ENCODE measurements at places on chromosomes 12 and 14.

GRCh38 chr14:39318574-39318973 is 84.9 kb downstream of the MIA2 start:
- H3K4me1 ChIP-seq: no peaks in the 10 kb centered on the region
- no peaks in the 10 kb centered on the region for H3K36me3 ChIP-seq
- DNase-seq: no peak
- H3K27me3 ChIP-seq: no peaks in the 10 kb centered on the region
- H3K27ac ChIP-seq: no peak overlapping the region

GRCh38 chr12:2364631-2365051 is 311.9 kb downstream of the CACNA1C start:
- H3K4me3 ChIP-seq: no peak overlapping the region
- no peaks in the 10 kb centered on the region for H3K27me3 ChIP-seq
- H3K27ac ChIP-seq: no peak overlapping the region
- peaks cover 11% of the 10 kb centered on the region for H3K4me1 ChIP-seq
- no peak for DNase-seq

- H3K4me3 ChIP-seq: no peak overlapping the region
- H3K27ac ChIP-seq: no peak overlapping the region
- DNase-seq: no peak
- H3K27me3 ChIP-seq: no peaks in the 10 kb centered on the region
- no peaks in the 10 kb centered on the region for H3K4me1 ChIP-seq
- H3K36me3 ChIP-seq: no peaks in the 10 kb centered on the region
Measured at GRCh38 chr14:89422181-89422951, 5.3 kb upstream of the FOXN3 start.

DNA sequence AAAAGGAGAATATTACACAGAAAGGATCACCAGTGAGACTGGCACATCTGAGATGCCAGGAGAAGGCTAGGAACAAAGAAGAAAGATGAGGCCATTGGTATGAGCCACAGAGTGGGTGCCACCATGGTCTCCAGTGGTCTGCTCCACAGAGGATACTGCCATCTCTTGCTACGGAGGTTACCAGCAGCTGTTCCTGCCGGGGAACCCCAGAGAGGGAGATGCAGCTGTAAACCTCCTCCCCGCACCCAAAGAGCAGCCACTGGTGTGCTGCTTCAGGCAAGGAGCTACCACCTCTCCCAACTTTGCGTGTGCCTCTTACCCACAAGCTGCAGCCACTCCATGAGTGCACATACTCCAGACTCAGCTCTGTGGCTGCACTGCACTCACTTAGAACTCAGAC is 201.5 kb upstream of the RTL1 start:
- no peak overlapping the region for H3K27ac ChIP-seq
- no peak for DNase-seq
- H3K36me3 ChIP-seq: no peaks in the 10 kb centered on the region

- no peak for DNase-seq
- no peak overlapping the region for H3K4me3 ChIP-seq
- no peaks in the 10 kb centered on the region for H3K27me3 ChIP-seq
- H3K36me3 ChIP-seq: no peaks in the 10 kb centered on the region
- no peak overlapping the region for H3K27ac ChIP-seq
- H3K4me1 ChIP-seq: no peaks in the 10 kb centered on the region
Measured at GRCh38 chr14:61841145-61841544, 78.9 kb downstream of the SNAPC1 start.

- H3K27ac ChIP-seq: no peak overlapping the region
- no peaks in the 10 kb centered on the region for H3K4me1 ChIP-seq
- no peaks in the 10 kb centered on the region for H3K27me3 ChIP-seq
- H3K36me3 ChIP-seq: no peaks in the 10 kb centered on the region
- no peak for DNase-seq
Measured at GRCh38 chr12:97003276-97003675, 96.2 kb downstream of the NEDD1 start.

- no peaks in the 10 kb centered on the region for H3K36me3 ChIP-seq
- DNase-seq: no peak
- no peaks in the 10 kb centered on the region for H3K27me3 ChIP-seq
- H3K4me1 ChIP-seq: no peaks in the 10 kb centered on the region
- no peak overlapping the region for H3K27ac ChIP-seq
- H3K4me3 ChIP-seq: no peak overlapping the region
Measured at GRCh38 chr14:72745991-72746980, 147.6 kb downstream of the DPF3 start.

DNA sequence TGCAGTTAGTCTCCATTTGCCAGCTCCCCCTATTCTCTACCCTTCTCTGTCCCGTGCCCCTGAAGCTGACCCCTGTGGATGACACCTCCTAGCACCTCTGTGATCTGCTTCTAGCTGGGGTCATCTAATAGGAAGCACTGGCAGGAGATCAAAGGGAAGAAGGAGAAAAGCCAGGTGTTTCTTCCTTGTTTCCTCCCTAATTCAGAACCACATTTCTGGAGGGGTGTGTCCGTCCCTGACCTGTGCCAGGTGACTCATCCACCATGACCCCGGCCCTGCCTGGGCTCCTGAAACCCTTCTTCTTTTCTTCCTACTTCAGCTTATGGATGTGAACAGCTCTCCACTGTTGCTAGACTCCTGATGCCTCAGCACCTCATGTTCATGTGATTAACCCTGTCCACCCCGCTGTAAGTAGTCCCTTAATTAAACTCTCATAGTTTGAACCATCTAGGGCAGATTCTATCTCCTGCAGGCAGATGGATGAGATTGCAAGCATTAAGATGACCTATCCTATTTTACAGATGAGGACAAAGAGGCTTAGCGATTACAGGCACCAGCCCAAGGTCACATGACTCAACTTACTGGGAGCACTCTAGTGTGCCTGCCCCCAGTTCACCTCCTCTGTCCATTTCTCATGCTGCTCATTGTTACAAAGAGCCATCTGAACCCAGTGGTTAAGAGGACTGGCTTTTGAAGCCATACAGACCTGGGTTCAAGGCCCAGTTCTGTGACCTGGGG is 770.5 kb downstream of the MED13L start:
- peaks cover 6% of the 10 kb centered on the region for H3K4me1 ChIP-seq
- peaks cover 20% of the 10 kb centered on the region for H3K27me3 ChIP-seq
- no peaks in the 10 kb centered on the region for H3K36me3 ChIP-seq
- H3K4me3 ChIP-seq: no peak overlapping the region

- H3K36me3 ChIP-seq: no peaks in the 10 kb centered on the region
- no peaks in the 10 kb centered on the region for H3K4me1 ChIP-seq
- no peak overlapping the region for H3K27ac ChIP-seq
- H3K4me3 ChIP-seq: no peak overlapping the region
- no peak for DNase-seq
Measured at GRCh38 chr14:79201564-79202207, 1009.6 kb downstream of the DIO2 start.

DNA sequence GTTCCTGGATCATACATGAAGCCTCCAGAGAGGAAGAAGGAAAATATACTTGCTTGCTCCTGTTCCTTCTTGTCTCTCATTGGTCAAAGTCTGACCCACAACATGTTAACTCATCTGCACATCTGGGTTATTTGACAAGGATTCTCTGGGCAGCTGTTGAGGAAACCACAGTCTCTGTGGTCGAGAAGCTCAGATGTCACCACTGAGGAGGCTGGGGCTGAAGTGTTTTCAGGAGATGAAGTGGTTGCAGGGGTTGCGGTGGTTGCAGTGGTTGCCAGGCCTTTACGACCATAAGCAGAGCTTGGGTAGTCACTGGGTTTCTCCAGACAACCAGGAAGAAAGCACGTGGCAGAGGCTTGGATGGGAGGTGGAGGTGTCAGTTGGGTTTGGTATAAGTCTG is 265.0 kb upstream of the LRIG3 start:
- H3K27ac ChIP-seq: peak overlapping the region; percentile 59
- no peaks in the 10 kb centered on the region for H3K36me3 ChIP-seq
- H3K27me3 ChIP-seq: no peaks in the 10 kb centered on the region
- peak; percentile 92 for DNase-seq
- peaks cover 29% of the 10 kb centered on the region for H3K4me1 ChIP-seq

DNA sequence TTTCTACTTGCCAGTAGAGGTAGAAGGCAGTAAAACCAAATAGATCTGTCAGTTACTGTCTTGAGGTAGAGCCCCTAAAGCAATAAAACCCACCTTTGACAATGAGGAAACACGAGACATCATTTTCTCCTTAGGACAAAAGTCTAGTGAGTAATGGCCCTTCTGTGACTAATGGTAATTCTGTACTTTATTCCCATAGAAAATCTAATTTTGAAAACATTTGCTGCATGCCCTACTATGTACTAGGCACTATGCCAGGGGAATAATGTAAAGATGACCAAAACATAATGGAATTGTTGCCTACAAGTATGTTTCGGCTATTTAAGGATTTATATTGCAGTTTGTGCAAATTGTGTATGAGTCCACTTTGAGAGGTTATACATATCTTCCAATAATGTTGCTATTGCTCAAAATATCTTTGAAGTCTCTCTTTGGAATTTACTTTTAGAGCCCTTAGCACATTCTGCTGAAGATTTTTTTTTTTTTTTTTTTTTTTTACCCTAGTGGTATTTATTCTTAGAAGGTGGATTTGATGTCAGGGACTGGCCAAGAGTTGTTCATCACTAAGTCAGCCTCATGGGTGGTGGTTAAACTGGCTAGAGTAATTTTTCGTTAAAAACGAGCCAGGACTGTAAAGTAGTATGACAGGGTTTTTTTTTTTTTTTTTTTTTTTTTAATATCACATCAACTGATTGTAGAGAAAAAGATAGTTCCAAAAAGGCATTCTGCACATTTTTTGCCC is 109.7 kb downstream of the CRADD start:
- 0 out of 2 replicates have a peak, but pooled peaks cover 4% of the 10 kb centered on the region for H3K4me1 ChIP-seq
- DNase-seq: no peak
- H3K27ac ChIP-seq: no peak overlapping the region

DNA sequence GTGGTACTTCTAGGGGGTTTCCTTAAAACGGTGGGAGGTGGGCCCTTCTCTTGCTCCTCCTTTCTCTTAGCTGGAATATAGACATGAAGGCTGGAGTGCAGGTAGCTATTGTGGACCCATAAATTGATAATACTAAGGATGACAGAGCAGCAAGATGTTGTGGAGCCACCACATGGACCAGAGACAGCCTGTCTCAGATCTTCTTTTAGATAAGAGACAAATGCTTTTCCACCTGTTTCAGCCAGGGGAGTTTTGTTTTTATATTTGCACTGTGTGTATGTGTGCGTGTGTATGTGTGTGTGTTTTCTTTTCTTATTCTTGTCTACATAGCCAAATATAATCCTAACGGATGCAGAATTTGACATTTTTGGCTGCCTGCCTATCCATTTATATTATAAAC is 62.9 kb upstream of the HIF1A start:
- no peak for DNase-seq
- H3K4me1 ChIP-seq: no peaks in the 10 kb centered on the region
- no peaks in the 10 kb centered on the region for H3K27me3 ChIP-seq
- H3K36me3 ChIP-seq: no peaks in the 10 kb centered on the region
- H3K27ac ChIP-seq: no peak overlapping the region

DNA sequence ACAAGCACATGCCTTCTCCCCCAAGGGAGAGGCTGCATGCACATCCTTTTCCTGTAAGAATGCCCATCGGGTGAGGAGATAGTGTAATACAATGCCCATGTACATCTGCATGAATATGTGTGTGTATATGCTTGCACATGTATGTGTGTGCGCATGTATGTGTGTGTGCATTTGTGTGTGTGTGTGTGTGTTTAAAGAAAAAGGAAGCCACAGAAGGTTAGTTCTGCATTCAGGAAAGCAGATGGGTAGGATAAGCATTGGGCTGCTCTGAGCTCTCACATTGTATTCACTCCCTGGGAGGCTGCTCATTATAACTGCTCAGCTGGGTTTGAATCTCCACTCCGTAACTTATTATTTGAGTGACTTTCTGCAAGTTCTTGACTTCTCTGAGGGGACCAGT is 74.3 kb downstream of the GALNT8 start:
- DNase-seq: no peak
- no peak overlapping the region for H3K4me3 ChIP-seq
- H3K27ac ChIP-seq: no peak overlapping the region
- no peaks in the 10 kb centered on the region for H3K27me3 ChIP-seq

- peak; percentile 19 for DNase-seq
- H3K4me3 ChIP-seq: peak overlapping the region; percentile 96
- peak overlapping the region; percentile 90 for H3K27ac ChIP-seq
- peaks cover 19% of the 10 kb centered on the region for H3K4me1 ChIP-seq
Measured at GRCh38 chr12:76029982-76030340, 1.6 kb downstream of the PHLDA1 start.

DNA sequence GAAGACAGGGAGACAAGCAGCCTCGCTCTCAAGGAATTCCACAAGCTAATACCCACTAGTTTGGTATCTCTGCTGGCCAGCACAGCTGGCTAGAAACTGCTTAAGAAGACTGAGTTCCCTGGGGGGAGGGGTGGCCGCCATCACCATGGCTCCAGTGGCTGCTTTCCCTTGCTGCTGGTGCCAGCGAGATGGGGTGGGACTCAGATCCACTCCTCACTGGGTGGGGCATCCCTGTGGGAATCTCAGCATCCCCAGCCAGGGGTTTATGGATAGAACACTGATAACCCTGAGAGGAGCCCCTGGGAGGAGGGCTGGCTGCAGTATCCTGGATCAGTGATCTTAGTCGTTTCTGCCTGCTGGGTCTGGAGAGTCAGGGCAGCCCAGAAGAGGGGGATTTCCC is 170.6 kb upstream of the MDGA2 start:
- DNase-seq: no peak
- H3K4me1 ChIP-seq: no peaks in the 10 kb centered on the region
- H3K27me3 ChIP-seq: no peaks in the 10 kb centered on the region
- H3K4me3 ChIP-seq: no peak overlapping the region
- no peaks in the 10 kb centered on the region for H3K36me3 ChIP-seq
- no peak overlapping the region for H3K27ac ChIP-seq

GRCh38 chr12:12943586-12944260 is 8.2 kb downstream of the GPRC5D start:
- no peak overlapping the region for H3K4me3 ChIP-seq
- H3K27ac ChIP-seq: no peak overlapping the region
- no peaks in the 10 kb centered on the region for H3K27me3 ChIP-seq
- H3K4me1 ChIP-seq: peaks cover 30% of the 10 kb centered on the region
- no peak for DNase-seq

GRCh38 chr12:121576851-121577391 is 3.9 kb downstream of the KDM2B start:
- DNase-seq: no peak
- H3K27me3 ChIP-seq: no peaks in the 10 kb centered on the region
- no peak overlapping the region for H3K4me3 ChIP-seq
- no peak overlapping the region for H3K27ac ChIP-seq
- H3K4me1 ChIP-seq: no peaks in the 10 kb centered on the region
- H3K36me3 ChIP-seq: no peaks in the 10 kb centered on the region

- H3K27me3 ChIP-seq: peaks cover 88% of the 10 kb centered on the region
- no peak overlapping the region for H3K4me3 ChIP-seq
- no peak overlapping the region for H3K27ac ChIP-seq
Measured at GRCh38 chr12:52311285-52311648, 9.9 kb downstream of the KRT83 start.

DNA sequence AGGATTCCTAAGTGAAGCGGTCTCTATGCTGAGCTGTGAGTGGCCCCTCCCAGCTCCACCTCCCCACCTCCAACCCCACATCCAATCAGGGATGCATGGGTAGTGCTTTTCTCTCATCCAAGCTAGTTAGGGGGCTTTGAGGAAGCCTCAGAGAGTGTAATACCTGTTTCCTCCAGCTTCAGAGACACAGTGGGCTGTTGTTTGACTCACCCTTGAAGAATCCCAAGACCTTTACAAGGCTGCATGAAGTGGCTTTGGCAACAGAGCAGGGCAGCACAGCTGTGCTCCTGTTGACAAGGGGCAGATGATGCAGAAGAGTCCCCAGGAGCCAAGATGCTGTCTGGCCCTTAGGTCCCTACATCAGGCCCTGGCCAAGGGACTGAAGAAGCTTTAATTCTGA is 27.1 kb upstream of the CLMN start:
- no peaks in the 10 kb centered on the region for H3K36me3 ChIP-seq
- no peak overlapping the region for H3K4me3 ChIP-seq
- H3K27ac ChIP-seq: no peak overlapping the region
- no peak for DNase-seq
- H3K4me1 ChIP-seq: no peaks in the 10 kb centered on the region

Measured in MM.1S (cell line).